ENCODE measurements at places on chromosomes 2 and 18.

- no peak for DNase-seq
Observed at GRCh38 chr2:42851740-42852250, 59.4 kb upstream of the HAAO start.

DNA sequence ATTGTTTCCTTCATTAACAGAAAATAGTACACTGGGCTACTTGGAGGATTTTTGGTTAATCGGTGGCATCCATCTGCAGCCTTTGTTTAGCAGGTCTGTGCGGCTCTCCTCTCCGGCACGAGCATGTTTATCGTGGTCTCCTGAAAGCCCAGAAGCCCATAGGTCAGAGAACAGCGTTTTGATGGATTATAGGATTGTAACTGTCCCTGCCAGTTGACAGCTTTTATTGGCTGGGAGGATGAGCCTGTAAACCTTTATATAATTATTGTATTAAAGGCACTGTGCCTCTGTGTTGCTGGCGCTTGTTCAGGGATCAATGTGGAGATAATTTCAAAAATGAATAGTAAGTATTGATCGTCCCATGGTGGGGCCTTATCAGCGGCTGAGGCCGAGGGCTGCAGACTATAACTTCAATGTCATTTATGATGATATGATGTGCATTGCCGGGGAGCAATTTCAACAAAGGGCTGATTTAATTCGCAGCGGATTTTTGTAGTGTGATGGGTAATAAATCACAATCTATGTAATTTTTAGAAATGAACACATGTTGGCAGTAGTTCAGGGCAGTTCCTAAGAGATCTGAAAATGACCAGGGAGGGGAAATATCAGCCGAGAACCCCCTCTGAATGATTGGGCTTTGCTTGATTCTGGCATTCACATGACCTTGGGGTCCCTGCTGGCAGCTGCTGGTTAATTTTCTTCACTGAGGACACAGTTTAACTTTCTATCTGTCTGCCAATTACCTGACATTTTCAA is 736.1 kb downstream of the GALR1 start:
- DNase-seq, result no peak

DNA sequence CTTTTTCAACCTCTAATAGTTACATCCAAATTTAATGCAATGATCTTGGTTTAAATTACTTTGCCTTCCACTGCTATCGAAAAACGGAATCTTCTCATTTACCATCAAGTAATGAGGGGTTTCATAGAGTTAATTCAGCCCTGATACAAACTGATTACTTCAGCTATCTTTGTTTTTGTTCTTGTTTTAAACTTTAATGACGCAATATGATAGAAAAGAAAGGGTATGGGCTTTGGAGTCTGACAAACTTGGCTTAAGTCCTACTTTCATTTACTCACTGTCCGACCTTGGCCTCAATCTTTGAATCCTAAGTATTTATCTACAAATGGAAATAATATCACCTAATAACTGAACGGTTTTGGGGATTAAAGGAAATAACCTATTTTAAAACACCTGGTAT is 16.1 kb downstream of the ADAM17 start:
- no peak for DNase-seq

DNA sequence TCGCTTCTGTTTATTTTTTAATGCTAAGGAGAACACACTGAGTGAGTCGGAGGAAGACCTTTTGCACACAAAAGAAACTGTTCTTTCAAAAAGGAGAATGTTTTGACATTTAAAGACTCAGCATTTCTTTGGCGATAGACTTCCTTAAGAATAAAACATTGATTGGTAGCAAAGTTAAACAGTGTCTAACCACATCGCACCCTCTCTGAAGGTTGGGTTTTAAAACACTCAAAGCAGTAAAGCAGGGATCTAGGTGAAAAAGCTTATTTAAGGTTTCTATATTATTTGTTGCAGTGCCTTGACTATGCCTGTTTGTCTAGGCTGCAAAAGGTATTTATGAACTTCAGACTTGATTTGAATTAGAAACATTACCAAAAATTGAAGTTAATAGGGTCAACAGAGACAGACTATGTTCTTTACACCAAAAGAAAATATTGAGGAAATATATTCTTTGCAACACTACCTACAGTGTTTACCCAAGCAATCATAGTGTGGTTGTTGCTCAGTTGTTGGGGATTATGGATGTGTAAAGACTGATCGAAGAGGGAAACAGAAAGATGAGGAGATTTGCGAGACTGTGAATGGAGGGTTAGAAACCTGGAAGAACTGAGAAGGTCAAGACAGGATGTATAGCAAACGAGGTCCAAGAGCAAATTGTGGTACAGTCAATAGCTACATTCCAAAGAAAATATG is 297.8 kb upstream of the SLC39A10 start:
- DNase-seq, result no peak

GRCh38 chr2:241048149-241048948 is 49.9 kb downstream of the SNED1 start:
- DNase-seq, result no peak

DNA sequence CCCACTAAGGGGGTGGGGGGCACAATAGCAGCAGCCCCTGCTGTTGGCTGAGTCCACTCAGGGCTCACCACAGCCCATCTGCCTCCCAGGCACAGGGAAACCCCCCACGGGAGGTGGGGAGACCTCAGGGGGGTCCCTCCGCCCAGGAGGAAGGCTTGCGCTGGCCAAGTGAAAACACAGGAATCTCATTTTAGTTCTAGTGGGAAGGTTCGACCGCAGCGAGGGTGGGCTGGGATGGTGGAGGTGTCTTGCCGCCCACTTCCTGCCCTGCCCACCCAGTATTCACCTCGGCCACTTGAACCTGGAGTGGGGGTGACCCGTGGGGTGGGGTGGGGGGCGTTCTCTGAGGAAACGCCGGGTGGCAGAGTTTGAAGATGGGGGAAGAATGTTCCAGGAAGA is 6.9 kb upstream of the BOK start:
- no peak for DNase-seq

GRCh38 chr2:33158482-33159003 is 211.8 kb downstream of the LTBP1 start:
- no peak for DNase-seq

- no peak for DNase-seq
Observed at GRCh38 chr2:148853458-148853857, 21.6 kb upstream of the KIF5C start.

- DNase-seq, result no peak
Observed at GRCh38 chr2:64533882-64534281, 9.8 kb downstream of the AFTPH start.
